ENCODE measurements at places on chromosomes 7 and 10. TPM values are rescaled to one million over a fixed set of nuclear protein-coding genes. Genes with fewer than 3 reads are reported as not detected.

DNA sequence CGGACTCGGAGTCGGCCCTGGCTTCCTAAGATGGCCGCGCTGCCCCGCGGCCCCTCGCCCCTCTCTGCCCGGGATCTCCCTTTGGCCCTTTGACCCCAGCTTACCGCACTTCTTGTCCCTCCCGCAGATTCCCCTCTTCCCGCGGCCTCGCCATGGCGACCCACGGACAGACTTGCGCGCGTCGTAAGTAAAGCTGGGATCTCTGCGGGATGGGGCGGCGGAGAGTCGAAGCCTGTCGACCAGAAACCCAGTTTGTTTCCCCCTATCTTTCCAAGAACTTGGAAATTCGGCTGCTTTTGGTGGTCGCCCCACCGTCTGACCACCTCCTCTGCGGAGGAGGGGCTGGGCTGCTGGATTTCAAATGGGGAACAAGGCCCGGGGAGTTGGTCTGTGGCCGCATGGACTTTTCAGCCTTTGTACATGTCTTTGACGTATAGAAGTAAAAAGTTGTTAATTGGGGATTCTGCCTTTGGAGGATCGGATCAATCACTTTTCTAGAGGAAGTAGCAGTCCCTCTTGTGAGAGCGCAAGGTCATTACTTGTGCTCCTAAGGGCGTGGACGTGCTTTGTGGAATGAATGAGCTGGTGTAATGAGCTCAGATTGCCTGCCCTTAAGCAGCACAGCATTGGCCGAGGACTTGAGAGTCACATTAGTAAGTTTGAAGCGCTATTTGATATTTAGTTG, 553 bp downstream of the VDAC2 start:
- DNase-seq = peak; percentile 71

GRCh38 chr7:18534481-18534880, 38.9 kb downstream of the HDAC9 start:
- DNase-seq = no peak

Gene GRID2IP
- total RNA-seq = not detected

Gene PDIA4
- total RNA-seq = 434 TPM

Gene RNF32
- total RNA-seq = 0.23 TPM

Gene GRB10
- total RNA-seq = 285 TPM

Data from dermis blood vessel endothelial cell (primary cell).